ENCODE measurements at places on chromosomes 4 and X.

- no peak for DNase-seq
- H3K4me1 ChIP-seq = no peaks in the 10 kb centered on the region
- no peaks in the 10 kb centered on the region for H3K27me3 ChIP-seq
- peaks cover 24% of the 10 kb centered on the region for H3K36me3 ChIP-seq
- no peak overlapping the region for H3K4me3 ChIP-seq
- H3K27ac ChIP-seq = no peak overlapping the region
Observed at GRCh38 chr4:16159286-16159685, 67.0 kb downstream of the TAPT1 start.

- peaks cover 19% of the 10 kb centered on the region for H3K36me3 ChIP-seq
- DNase-seq = no peak
- H3K27ac ChIP-seq = no peak overlapping the region
- H3K27me3 ChIP-seq = no peaks in the 10 kb centered on the region
Observed at GRCh38 chr4:165309456-165309855, 18.0 kb upstream of the MSMO1 start.

- H3K36me3 ChIP-seq = no peaks in the 10 kb centered on the region
- no peak overlapping the region for H3K27ac ChIP-seq
- H3K4me3 ChIP-seq = no peak overlapping the region
- peak; percentile 33 for DNase-seq
- H3K4me1 ChIP-seq = no peaks in the 10 kb centered on the region
Observed at GRCh38 chrX:153635788-153636668, 11.0 kb upstream of the DUSP9 start.

GRCh38 chr4:148044089-148044911 is 312.4 kb downstream of the ARHGAP10 start:
- no peak overlapping the region for H3K27ac ChIP-seq
- no peaks in the 10 kb centered on the region for H3K36me3 ChIP-seq
- H3K4me3 ChIP-seq = no peak overlapping the region
- no peaks in the 10 kb centered on the region for H3K4me1 ChIP-seq
- no peaks in the 10 kb centered on the region for H3K27me3 ChIP-seq

GRCh38 chr4:112167794-112168193 is 22.5 kb downstream of the FAM241A start:
- H3K4me3 ChIP-seq = no peak overlapping the region
- H3K36me3 ChIP-seq = no peaks in the 10 kb centered on the region
- H3K4me1 ChIP-seq = peaks cover 42% of the 10 kb centered on the region
- peak; percentile 65 for DNase-seq
- H3K27me3 ChIP-seq = no peaks in the 10 kb centered on the region

DNA sequence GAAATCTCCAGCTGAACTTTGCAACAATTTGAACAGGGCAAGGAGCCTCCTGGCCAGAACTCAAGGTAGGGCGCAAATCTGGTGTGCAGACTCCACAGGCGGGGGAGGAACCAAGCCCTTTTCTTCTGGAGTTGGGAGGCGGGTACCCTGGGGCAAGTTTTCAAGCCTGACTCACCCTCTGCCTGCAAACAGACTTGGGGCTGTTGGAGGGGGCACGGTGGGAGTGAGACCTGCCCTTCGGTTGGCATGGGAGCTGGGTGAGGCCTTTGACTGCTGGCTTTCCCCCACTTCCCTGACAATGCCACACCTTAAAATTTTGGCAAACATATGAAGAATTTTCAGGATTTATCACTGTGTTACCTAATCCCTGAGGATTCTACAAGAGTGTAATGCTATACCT is 709.8 kb upstream of the DIAPH2 start:
- H3K4me3 ChIP-seq = no peak overlapping the region
- no peaks in the 10 kb centered on the region for H3K27me3 ChIP-seq
- no peak for DNase-seq
- H3K36me3 ChIP-seq = no peaks in the 10 kb centered on the region
- H3K27ac ChIP-seq = no peak overlapping the region
- H3K4me1 ChIP-seq = no peaks in the 10 kb centered on the region

DNA sequence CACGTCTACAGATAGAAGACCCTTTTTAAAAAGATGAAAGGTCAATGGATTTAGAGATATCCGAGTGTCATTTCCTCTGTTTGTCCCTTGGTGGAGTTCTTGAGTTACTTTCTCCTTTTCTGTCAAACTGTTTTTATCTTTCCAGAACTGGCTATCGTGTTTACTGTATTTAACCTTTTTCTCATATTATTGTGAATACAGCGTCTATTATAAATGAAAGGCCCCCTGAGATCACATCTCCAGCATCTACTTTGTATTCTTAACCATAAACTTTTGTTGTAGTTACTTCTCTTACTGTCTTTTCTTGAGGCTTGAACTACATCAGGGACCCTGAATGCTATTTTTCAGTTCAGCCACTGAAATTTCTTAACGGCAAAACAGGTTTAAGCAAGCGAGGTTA is 4.0 kb upstream of the PCDH7 start:
- no peaks in the 10 kb centered on the region for H3K27me3 ChIP-seq
- no peaks in the 10 kb centered on the region for H3K4me1 ChIP-seq
- no peak for DNase-seq
- H3K4me3 ChIP-seq = no peak overlapping the region

GRCh38 chr4:154526151-154526550 is 24.0 kb downstream of the PLRG1 start:
- H3K4me3 ChIP-seq = no peak overlapping the region
- no peak overlapping the region for H3K27ac ChIP-seq
- no peaks in the 10 kb centered on the region for H3K36me3 ChIP-seq
- H3K27me3 ChIP-seq = no peaks in the 10 kb centered on the region
- H3K4me1 ChIP-seq = no peaks in the 10 kb centered on the region

- DNase-seq = no peak
- no peaks in the 10 kb centered on the region for H3K27me3 ChIP-seq
- no peak overlapping the region for H3K27ac ChIP-seq
- H3K36me3 ChIP-seq = no peaks in the 10 kb centered on the region
Observed at GRCh38 chr4:55107054-55107453, 18.3 kb downstream of the KDR start.

- H3K4me1 ChIP-seq = peaks cover 19% of the 10 kb centered on the region
- peak overlapping the region; percentile 88 for H3K4me3 ChIP-seq
- peak; percentile 61 for DNase-seq
- H3K36me3 ChIP-seq = 0 out of 2 replicates have a peak, but pooled peaks cover 3% of the 10 kb centered on the region
- peak overlapping the region; percentile 5 for H3K27ac ChIP-seq
- H3K27me3 ChIP-seq = no peaks in the 10 kb centered on the region
Observed at GRCh38 chr4:972651-973424, 531 bp downstream of the DGKQ start.

DNA sequence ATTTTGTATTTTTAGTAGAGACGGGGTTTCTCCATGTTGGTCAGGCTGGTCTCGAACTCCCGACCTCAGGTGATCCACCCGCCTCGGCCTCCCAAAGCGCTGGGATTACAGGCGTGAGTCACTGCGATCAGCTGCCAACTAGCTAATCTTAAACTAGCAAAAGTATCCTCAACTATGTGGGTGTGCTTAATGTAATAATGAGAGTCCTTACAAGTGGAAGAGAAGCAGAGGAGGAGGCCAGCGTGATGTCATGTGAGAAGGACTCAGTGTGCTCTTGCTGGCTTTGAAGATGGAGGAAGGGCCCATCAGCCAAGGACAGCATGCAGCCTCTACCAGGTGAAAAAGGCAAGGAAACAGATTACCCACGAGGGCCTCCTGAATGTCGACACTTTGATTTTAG is 19.6 kb downstream of the SCD5 start:
- no peak for DNase-seq
- peaks cover 12% of the 10 kb centered on the region for H3K36me3 ChIP-seq
- no peak overlapping the region for H3K4me3 ChIP-seq
- no peak overlapping the region for H3K27ac ChIP-seq
- no peaks in the 10 kb centered on the region for H3K27me3 ChIP-seq
- H3K4me1 ChIP-seq = 0 out of 2 replicates have a peak, but pooled peaks cover 5% of the 10 kb centered on the region

DNA sequence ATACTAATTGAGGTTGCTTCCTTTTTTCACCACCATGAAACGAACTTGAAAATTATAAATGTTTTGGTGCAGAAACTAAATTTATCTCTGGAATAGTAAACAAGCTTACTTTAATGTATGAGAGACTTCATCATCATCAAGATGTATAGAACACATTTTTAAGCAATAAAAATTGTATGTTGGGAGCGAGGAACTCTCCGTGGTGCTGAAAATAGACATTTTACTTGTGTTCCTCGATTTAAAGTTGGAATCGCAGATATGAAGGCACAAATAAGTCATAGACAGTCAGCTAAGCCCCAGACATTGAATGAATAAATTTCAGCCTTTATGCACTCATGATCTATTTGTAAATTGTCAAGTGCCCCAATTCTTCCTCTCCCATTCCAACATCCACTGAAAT is 310.7 kb downstream of the STK32B start:
- no peak overlapping the region for H3K4me3 ChIP-seq
- H3K4me1 ChIP-seq = no peaks in the 10 kb centered on the region
- no peak overlapping the region for H3K27ac ChIP-seq
- peak; percentile 26 for DNase-seq
- no peaks in the 10 kb centered on the region for H3K36me3 ChIP-seq

GRCh38 chrX:71222929-71223328 is at the start of gene GJB1:
Gene GJB1, plus strand, starts transcription at chrX:71223224. Its CDS starts 484 bp downstream, at chrX:71223708.
- H3K27me3 ChIP-seq = no peaks in the 10 kb centered on the region
- no peaks in the 10 kb centered on the region for H3K36me3 ChIP-seq
- H3K4me1 ChIP-seq = no peaks in the 10 kb centered on the region
- H3K4me3 ChIP-seq = no peak within 1 kb of the TSS
- no peak within 1 kb of the TSS for H3K27ac ChIP-seq

DNA sequence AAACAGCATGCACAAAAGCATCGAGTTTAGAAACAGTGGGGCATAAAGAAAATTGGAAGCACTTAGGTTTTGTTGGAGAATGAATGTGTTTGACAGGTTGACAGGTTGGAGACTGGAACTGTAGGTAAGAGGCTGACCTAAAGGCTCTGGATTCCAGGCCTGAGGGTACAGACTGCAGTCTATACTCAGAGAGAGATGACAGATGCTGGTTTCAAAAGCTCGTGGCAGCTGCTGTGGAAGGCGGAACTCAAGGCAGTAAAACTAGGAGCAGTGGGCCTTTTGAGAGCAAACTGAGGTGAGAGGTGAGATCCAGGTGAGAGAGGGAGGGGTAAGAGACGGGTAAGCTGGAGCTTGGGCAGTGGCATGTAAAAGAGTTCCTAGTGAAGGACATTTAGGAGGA is 415.2 kb downstream of the TRIML1 start:
- H3K27me3 ChIP-seq = no peaks in the 10 kb centered on the region
- no peak for DNase-seq
- no peaks in the 10 kb centered on the region for H3K4me1 ChIP-seq
- H3K36me3 ChIP-seq = no peaks in the 10 kb centered on the region

DNA sequence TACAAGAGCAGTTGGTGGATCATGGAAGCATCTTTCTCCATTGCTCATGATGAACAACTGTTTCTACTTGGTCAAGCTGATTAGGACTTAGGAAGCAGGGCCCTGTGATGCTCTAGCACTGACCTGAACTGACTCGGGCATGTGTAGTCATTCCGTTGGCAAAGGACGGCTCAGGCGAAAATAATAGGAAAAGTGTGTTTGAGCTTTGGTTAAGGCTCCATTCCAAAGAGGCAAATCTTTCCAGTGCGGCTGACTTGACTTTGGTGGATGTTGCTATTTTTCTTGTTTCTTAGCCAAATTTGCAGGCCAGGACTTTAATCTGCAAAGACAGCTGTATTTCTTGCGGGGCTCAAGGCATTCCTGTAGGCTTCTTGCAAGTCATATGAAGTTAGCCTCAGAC is 39.5 kb downstream of the ZNF518B start:
- no peaks in the 10 kb centered on the region for H3K4me1 ChIP-seq
- H3K27me3 ChIP-seq = no peaks in the 10 kb centered on the region
- H3K36me3 ChIP-seq = no peaks in the 10 kb centered on the region

GRCh38 chr4:22202975-22203710 is 254.6 kb upstream of the KCNIP4 start:
- no peaks in the 10 kb centered on the region for H3K4me1 ChIP-seq
- no peaks in the 10 kb centered on the region for H3K36me3 ChIP-seq
- DNase-seq = no peak
- no peak overlapping the region for H3K4me3 ChIP-seq
- no peaks in the 10 kb centered on the region for H3K27me3 ChIP-seq

DNA sequence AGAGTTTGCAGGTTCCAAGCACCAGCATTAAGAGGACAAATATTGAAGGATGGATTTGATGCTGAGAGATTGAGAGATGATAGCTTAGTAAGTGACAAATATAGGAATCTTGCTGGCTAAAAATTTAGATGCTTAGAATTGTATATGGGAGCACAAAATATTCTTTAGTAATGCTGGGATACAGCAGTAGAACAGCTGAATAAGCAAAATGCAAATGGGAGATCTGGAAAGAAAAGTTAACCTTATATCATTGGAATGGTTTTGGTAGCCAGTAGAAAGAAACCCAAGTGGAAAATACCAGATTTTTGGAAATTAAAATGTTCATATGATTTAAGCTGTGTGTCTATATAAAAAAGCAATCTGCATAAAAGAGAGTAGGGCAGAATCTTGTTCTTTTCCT is 308.6 kb upstream of the CPEB2 start:
- DNase-seq = no peak
- H3K36me3 ChIP-seq = no peaks in the 10 kb centered on the region
- H3K27ac ChIP-seq = no peak overlapping the region
- H3K4me1 ChIP-seq = no peaks in the 10 kb centered on the region
- no peak overlapping the region for H3K4me3 ChIP-seq

- no peak for DNase-seq
- H3K4me1 ChIP-seq = no peaks in the 10 kb centered on the region
- H3K4me3 ChIP-seq = no peak overlapping the region
- H3K36me3 ChIP-seq = no peaks in the 10 kb centered on the region
Observed at GRCh38 chr4:52093466-52093865, 42.4 kb downstream of the SPATA18 start.

- H3K27me3 ChIP-seq = no peaks in the 10 kb centered on the region
- H3K27ac ChIP-seq = no peak overlapping the region
- DNase-seq = no peak
Observed at GRCh38 chr4:78634011-78634664, 82.6 kb downstream of the ANXA3 start.

- no peaks in the 10 kb centered on the region for H3K27me3 ChIP-seq
- no peaks in the 10 kb centered on the region for H3K4me1 ChIP-seq
- no peaks in the 10 kb centered on the region for H3K36me3 ChIP-seq
- DNase-seq = peak; percentile 28
- H3K27ac ChIP-seq = no peak overlapping the region
- no peak overlapping the region for H3K4me3 ChIP-seq
Observed at GRCh38 chr4:85147481-85148076, 181.1 kb upstream of the WDFY3 start.

- no peak for DNase-seq
- no peak overlapping the region for H3K4me3 ChIP-seq
- H3K27ac ChIP-seq = no peak overlapping the region
- no peaks in the 10 kb centered on the region for H3K36me3 ChIP-seq
- H3K4me1 ChIP-seq = no peaks in the 10 kb centered on the region
- H3K27me3 ChIP-seq = no peaks in the 10 kb centered on the region
Observed at GRCh38 chr4:88960576-88960975, 96.4 kb downstream of the FAM13A start.

GRCh38 chrX:47129899-47130358 is 14.6 kb downstream of the NDUFB11 start:
- DNase-seq = no peak
- no peaks in the 10 kb centered on the region for H3K36me3 ChIP-seq
- H3K27me3 ChIP-seq = no peaks in the 10 kb centered on the region
- peak overlapping the region; percentile 54 for H3K27ac ChIP-seq
- peaks cover 15% of the 10 kb centered on the region for H3K4me1 ChIP-seq

GRCh38 chr4:182913621-182914020 is 3.6 kb downstream of the DCTD start:
- H3K4me1 ChIP-seq = peaks cover 60% of the 10 kb centered on the region
- no peak overlapping the region for H3K4me3 ChIP-seq
- peaks cover 4% of the 10 kb centered on the region for H3K27me3 ChIP-seq
- peaks cover 62% of the 10 kb centered on the region for H3K36me3 ChIP-seq
- no peak for DNase-seq
- H3K27ac ChIP-seq = no peak overlapping the region

GRCh38 chrX:9055354-9055753 is 21.4 kb upstream of the FAM9B start:
- no peak for DNase-seq
- H3K4me1 ChIP-seq = no peaks in the 10 kb centered on the region
- no peaks in the 10 kb centered on the region for H3K27me3 ChIP-seq

All from DND-41 (cell line).